Activated T-helper 1 cell treated with anti-CD3 and anti-CD28 coated beads, Interleukin-12 subunit alpha, Interleukin-12 subunit beta, Interleukin-2, Interleukin-4 antibody, amounts not matched to agents 30 ng/mL and 10 ng/mL and 1 ng/mL, durations not matched to agents 14 hours and 24 hours and 36 hours (primary cell): ENCODE measurements at places on chromosomes 4 and X.

- H3K27me3 ChIP-seq = peaks cover 12% of the 10 kb centered on the region
- no peak overlapping the region for H3K27ac ChIP-seq
- peaks cover 15% of the 10 kb centered on the region for H3K4me1 ChIP-seq
- DNase-seq = no peak
- no peak overlapping the region for H3K4me3 ChIP-seq
Measured at GRCh38 chrX:148498067-148498466, 2.4 kb upstream of the AFF2 start.

DNA sequence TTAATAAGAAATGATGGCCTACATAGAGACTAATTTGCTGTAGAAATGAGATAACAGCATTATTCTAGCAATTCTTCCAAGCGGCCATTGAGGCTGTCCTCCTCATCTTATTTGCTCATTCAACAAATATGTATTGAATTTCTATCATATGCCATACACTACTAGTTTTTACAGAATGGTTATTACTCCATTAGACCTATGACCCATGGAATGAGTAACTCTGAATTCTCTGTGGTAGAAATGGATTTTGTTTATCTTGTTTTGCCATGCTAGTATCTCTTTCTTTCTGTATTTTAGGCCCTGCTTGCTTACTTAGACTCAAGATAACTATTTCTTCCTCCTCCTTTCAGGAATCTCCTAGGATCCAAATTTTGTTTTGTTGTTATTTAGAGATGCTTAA is 103.5 kb downstream of the RPA4 start:
- no peaks in the 10 kb centered on the region for H3K36me3 ChIP-seq
- no peaks in the 10 kb centered on the region for H3K27me3 ChIP-seq
- DNase-seq = no peak
- no peaks in the 10 kb centered on the region for H3K4me1 ChIP-seq
- H3K27ac ChIP-seq = no peak overlapping the region

GRCh38 chrX:82333575-82333974 is 1131.7 kb downstream of the SH3BGRL start:
- H3K27ac ChIP-seq = no peak overlapping the region
- H3K4me1 ChIP-seq = no peaks in the 10 kb centered on the region
- H3K27me3 ChIP-seq = no peaks in the 10 kb centered on the region
- DNase-seq = no peak
- H3K36me3 ChIP-seq = no peaks in the 10 kb centered on the region
- no peak overlapping the region for H3K4me3 ChIP-seq

DNA sequence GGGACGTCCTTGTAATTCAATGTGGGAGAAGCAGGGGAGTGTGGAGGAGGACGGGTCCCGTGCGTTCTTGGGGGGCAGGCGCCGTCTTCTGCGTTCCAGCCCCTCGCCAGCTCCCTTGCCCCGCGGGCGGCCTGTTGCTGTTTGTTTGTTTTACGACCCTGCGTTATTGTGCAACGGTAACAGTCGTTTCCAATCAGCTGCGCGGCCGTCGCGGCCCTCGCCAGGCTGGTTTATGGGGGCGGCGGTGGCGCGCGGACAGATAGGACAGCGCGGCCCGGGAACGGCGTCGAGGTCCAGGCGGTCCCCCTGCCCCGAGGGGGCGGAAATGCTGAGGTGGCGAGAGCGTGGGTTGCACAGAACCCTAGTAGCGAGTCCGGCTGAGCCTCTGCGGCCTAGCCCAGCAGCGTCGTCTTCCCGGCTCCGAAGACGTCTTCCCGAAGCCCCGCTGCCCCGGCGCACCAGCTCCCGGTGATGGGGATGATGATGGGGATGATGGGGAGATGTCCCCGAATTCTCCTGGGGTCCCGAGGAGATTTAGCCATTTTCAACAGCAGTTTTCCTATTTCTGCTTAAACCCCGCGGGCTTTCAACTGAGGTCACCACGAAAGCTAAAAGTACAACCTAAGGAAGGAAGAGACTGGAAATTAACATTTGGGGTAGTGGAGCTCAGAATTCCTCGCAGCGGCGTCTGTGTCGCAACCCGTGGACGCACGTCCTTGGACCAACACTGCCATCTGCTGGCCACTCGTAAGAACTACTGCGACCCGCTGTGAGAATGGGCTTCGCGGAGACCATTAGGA is 4.8 kb downstream of the PDGFRA start:
- H3K27me3 ChIP-seq = peaks cover 47% of the 10 kb centered on the region
- H3K4me3 ChIP-seq = peak overlapping the region; percentile 57
- H3K36me3 ChIP-seq = no peaks in the 10 kb centered on the region
- H3K4me1 ChIP-seq = peaks cover 11% of the 10 kb centered on the region

GRCh38 chrX:39936886-39937770 is 160.6 kb downstream of the BCOR start:
- H3K27ac ChIP-seq = peak overlapping the region; percentile 76
- no peak for DNase-seq
- peaks cover 2% of the 10 kb centered on the region for H3K36me3 ChIP-seq
- H3K4me3 ChIP-seq = peak overlapping the region; percentile 42
- H3K4me1 ChIP-seq = peaks cover 11% of the 10 kb centered on the region

- DNase-seq = no peak
- no peak overlapping the region for H3K27ac ChIP-seq
- no peaks in the 10 kb centered on the region for H3K4me1 ChIP-seq
- no peaks in the 10 kb centered on the region for H3K27me3 ChIP-seq
- no peaks in the 10 kb centered on the region for H3K36me3 ChIP-seq
- H3K4me3 ChIP-seq = no peak overlapping the region
Measured at GRCh38 chr4:83926950-83927349, 391.0 kb downstream of the GPAT3 start.

DNA sequence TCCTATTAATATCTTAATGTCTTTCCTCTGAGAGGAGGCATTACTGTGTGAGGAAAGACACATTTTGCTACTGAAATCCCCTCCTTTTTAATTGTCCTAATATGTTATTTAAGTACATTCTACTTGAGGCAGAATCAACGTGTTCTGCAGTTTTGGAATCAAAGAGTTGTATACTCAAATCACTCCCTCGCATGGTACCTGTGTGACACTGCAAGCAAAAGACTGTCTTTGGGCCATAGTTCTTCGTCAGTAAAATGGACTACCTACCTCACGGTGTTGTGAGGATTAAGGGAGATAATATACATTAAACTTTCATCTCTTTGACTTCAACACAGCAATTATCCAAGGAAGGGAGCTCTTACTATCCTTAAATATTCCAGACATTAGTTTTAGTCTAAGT is 61.5 kb downstream of the TIGD2 start:
- peaks cover 8% of the 10 kb centered on the region for H3K27me3 ChIP-seq
- no peaks in the 10 kb centered on the region for H3K36me3 ChIP-seq
- H3K27ac ChIP-seq = no peak overlapping the region
- no peak overlapping the region for H3K4me3 ChIP-seq
- DNase-seq = no peak

- no peaks in the 10 kb centered on the region for H3K36me3 ChIP-seq
- no peaks in the 10 kb centered on the region for H3K27me3 ChIP-seq
- H3K4me3 ChIP-seq = no peak overlapping the region
Measured at GRCh38 chr4:138085736-138086305, 156.3 kb downstream of the SLC7A11 start.

DNA sequence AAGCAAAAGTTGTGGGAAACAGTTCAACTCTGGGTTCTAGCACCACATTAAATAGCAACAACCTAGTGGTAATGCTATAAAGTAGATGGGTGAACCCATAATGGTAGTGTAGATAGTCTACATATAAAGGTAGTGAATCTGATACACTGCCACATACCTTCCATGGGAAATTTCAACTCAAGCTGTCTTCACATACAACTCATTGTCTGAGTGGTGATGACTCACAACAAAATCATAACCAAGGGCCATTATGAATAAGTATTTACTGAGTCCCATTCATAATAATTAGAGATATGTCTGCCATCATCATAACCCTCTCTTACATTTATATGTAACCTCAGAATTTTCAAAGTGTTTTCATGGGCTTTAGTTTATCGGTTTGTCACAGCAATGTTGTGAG is 34.8 kb downstream of the EGF start:
- no peaks in the 10 kb centered on the region for H3K4me1 ChIP-seq
- H3K27me3 ChIP-seq = peaks cover 3% of the 10 kb centered on the region
- no peaks in the 10 kb centered on the region for H3K36me3 ChIP-seq

DNA sequence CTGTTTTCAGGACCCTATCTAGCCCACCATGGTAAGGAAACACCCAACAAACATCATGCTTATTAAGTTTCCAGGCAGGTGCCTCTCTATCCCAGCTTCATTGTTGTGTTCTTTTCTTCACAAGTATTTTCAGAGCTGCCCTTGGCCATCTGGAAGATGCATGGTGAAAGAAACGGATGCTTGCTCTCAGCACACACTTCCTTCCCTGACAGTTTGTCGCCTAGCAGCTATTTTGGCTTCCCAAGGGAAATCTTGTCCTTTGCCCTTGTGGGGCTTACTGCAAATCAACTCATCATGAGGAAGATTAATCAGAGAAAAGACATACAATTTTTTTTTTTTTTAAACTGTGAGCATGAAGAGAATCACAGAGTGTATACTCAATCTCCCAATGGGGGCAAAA is 128.8 kb downstream of the ASMT start:
- no peak for DNase-seq
- no peaks in the 10 kb centered on the region for H3K4me1 ChIP-seq
- H3K27ac ChIP-seq = no peak overlapping the region
- H3K36me3 ChIP-seq = peaks cover 28% of the 10 kb centered on the region
- H3K4me3 ChIP-seq = no peak overlapping the region

DNA sequence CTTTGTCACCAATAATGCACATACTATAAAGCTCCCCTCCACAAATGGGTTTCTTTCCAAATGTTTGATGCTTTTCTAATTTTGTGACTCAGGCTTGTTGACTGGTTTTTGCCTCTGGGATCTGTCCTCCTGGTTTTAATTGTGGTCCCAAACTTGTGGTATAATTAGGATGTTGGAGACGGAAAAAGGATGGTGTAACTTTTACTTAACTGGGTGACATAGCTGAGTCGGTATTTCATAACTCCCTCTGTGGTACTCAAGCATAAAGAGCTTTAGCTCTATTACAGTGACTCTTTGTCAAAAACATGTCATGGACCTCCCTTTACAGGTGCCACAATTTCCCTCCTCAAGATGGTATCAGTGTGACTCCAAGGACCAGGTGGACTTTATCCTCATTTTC is 119.7 kb upstream of the RBPJ start:
- peaks cover 86% of the 10 kb centered on the region for H3K4me1 ChIP-seq
- peaks cover 30% of the 10 kb centered on the region for H3K36me3 ChIP-seq
- peaks cover 3% of the 10 kb centered on the region for H3K27me3 ChIP-seq

DNA sequence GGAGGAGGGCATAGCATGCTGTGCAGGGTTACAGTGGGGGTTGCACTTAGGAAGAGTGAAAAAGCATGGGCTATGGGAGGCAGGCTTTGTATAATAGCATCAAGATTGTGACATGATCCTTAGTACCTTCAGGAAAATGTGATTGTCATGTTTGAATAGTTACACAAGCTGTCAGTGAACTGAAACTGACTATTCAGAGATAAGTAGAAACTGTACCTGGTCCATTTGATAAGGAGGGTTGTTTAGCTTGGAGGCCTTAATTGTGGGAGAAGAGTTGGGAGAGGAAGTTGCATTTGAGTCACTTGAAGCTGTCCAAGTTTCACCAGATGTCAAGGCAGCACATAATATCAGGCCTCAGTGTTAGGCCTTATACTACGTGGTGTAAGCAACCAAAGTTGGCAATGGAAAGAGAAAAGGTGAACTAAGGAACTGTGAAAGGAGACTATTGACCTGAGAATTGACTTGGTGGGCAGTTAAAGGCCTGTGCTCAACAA is 85.0 kb downstream of the TEX13C start:
- no peaks in the 10 kb centered on the region for H3K4me1 ChIP-seq
- H3K36me3 ChIP-seq = no peaks in the 10 kb centered on the region

DNA sequence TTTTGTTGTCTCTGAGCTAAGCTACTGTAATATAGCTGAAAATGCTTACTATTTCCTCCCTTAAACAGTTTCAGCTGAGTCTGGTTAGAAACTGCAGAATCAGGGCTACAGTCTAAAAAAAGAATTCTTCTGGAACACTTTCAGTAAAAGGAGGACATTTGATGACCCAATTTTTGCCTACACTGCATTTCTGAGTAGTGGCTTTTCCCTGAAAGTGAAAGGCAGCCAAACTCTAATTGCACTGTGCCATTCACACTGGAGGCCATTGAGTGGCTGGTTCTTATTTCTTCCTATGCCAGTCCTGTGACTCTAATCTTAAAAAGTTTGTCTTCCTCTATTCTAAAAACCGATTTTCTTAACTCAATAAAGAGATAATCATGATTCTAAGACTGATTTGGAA is 526.0 kb downstream of the CFAP47 start:
- H3K27me3 ChIP-seq = no peaks in the 10 kb centered on the region
- no peak for DNase-seq
- H3K4me3 ChIP-seq = no peak overlapping the region
- no peaks in the 10 kb centered on the region for H3K4me1 ChIP-seq

GRCh38 chrX:106619797-106620196 is 8.0 kb downstream of the RADX start:
- no peaks in the 10 kb centered on the region for H3K36me3 ChIP-seq
- H3K4me3 ChIP-seq = no peak overlapping the region
- H3K27ac ChIP-seq = no peak overlapping the region
- DNase-seq = no peak
- H3K27me3 ChIP-seq = peaks cover 2% of the 10 kb centered on the region

DNA sequence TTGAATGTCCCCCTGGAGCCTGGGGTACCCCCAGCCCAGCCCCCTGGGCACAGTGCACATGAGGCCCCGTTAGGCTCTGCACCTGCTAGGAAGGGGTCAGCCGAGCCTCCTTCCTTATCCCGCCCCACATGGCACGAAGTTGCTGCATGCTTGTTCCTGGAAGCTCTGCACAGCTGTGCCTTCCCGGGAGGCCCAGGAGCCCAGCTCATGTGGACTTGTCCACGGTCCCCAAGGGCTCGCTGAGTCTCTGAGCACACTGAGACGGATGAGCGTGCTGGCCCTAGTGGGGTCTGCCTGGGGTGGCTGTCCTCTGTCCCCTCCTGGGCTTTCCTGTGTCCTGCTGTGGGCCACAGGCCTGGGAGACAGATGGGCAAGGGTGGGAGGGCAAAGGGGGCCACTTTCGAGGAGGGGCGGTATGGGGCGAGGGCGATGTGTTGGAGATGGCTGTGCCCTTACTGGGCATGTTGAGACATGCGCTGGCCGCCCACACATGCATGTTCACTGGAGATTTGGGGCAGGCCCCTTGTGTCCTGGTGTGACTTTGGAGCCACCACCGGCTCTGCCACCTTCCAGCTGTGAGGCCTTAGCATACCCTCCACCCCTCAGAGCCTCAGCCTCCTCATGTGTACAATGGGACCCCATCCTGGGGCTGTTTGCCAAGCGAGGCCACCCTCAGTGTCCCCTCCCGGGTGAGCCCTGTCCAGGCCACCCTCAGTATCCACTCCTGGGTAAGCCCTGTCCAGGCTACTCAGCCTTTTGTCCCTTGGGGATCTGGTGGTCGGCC is 237.6 kb downstream of the AFAP1 start:
- no peaks in the 10 kb centered on the region for H3K4me1 ChIP-seq
- H3K27me3 ChIP-seq = peaks cover 1% of the 10 kb centered on the region
- no peak overlapping the region for H3K27ac ChIP-seq
- no peak for DNase-seq
- no peaks in the 10 kb centered on the region for H3K36me3 ChIP-seq
- no peak overlapping the region for H3K4me3 ChIP-seq

- no peak overlapping the region for H3K4me3 ChIP-seq
- no peak overlapping the region for H3K27ac ChIP-seq
- peaks cover 4% of the 10 kb centered on the region for H3K36me3 ChIP-seq
- peaks cover 4% of the 10 kb centered on the region for H3K27me3 ChIP-seq
- no peak for DNase-seq
- H3K4me1 ChIP-seq = peaks cover 7% of the 10 kb centered on the region
Measured at GRCh38 chr4:38462367-38463055, 201.5 kb upstream of the KLF3 start.
